ENCODE measurements at places on chromosomes 7 and 10.
A peak's percentile ranks its signal among the peaks of the same experiment; 100 is the strongest.

DNA sequence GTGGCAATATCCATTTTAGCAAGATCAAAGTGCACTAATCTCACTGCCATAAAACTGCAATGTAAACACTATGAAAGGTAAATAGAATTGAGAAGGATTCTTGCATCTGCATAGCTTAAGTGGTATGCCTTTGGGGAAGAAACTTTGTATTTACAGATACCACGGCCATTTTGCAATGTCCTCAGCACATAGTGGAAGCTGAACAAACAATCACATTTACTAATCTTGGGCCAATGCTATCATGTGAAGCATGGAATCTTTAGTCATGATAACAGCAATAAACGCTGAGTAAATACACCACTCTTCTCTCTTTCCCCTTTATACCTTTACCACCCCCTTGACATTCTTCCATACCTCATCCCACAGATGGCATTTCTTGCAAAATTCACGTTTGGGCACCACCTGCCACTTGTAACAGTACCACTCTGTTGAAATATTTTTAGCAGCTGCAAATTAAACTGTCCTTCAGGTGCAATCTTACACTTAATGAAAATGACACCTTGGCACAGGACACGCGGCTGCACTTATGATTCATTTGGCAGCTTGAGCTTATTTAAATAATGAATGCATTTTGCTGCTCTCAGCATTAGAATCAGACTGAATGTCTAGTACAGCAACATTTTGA lies 171.8 kb downstream of the SEMA3A start:
- no peak for DNase-seq

DNA sequence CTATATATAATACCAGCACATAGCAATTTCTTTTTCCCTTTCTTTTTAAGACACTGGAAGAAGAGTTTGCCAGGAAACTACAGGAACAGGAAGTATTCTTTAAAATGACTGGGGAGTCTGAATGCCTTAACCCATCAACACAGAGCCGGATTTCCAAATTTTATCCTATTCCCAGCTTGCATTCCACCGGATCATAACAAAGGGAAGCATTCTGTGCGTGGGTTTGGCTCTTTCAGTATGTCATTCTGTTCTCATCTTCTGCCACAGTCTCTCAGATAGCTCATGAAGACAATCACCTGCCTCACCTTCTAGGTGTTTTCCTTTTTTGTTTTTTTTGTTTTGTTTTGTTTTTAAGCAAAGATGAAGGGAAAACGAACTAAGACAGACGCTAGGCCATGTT lies 58.6 kb downstream of the SLK start:
- no peak for DNase-seq

DNA sequence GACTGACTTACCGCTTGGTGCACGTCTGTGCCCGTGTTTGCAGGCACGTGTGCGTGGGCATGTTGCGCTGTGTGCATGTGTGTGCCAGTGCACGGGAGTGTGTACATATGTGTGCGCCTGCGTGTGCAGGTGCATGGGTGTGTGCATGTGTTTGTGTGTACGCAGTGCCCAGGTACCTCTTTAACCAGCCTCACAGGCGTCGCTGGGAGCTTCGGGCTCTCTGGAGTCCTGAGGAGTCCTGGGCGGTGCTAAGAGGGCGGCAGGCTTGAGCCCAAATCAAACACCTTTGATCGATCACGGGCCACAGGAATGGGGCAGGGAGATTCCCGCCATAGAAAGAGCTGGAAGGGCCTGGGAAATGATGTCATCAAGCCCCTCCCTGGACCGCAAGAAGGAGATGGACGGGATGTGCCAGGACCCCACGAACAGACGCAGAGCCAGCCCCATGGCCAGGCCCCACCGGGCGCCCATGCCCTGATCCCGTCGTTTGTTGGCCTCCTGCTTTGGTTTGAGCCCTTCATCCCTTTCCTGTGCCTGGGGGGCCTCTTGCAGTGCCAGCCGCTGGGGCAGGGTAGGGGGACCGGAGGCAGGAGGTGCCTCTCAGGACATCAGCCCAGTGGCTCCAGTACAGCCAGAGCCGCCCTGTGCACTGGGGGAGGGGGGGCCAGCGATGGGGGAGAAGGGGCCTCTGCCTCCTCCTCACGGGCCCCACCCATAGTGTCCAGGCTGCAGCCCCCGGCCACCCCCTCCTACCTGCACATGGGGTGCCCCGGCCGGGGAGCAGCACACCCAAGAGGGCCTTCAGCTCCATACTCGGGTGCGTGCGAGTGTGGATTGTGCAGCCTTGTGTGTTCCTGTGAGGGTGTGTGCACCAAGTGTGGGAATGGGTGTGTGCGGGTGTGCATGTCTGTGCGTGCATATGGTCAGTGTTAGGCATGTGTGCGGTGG lies 5.8 kb downstream of the KNDC1 start:
- no peak for DNase-seq

- DNase-seq = no peak
These were observed 10.0 kb upstream of the TNS3 start for GRCh38 chr7:47591655-47592572.

DNA sequence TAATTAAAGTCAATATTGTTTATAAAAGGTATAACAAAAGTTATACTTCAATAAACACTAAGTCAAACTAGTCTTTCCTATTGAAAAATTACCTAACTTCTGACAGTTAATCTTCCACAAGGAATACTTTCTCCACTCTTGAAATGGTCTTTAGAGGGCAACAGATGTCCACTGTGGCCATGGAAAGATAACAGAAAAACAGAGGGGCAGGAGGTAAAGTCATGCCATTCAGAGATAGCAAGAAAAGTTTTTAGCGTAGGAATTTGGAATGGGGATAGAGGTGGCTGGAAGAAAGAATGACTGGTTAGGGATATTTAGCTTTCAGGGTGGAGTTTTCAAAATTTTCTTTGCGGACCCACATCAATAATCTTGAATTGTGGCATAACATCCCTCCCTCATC lies 34.7 kb downstream of the HYCC1 start:
- DNase-seq = no peak

GRCh38 chr7:48042636-48043035 lies 7.3 kb downstream of the C7orf57 start:
- no peak for DNase-seq

GRCh38 chr7:43071604-43072003 lies 40.8 kb upstream of the HECW1 start:
- DNase-seq = peak; percentile 7

- no peak for DNase-seq
These were observed 44.7 kb downstream of the DNAJC12 start for GRCh38 chr10:67793313-67793712.

GRCh38 chr10:95547791-95548435 lies 13.3 kb downstream of the SORBS1 start:
- no peak for DNase-seq

GRCh38 chr10:1706711-1707110 lies 30.6 kb downstream of the ADARB2 start:
- DNase-seq = peak; percentile 3

Measured in KBM-7 (cell line).